ENCODE measurements at places on chromosomes 3 and 15.

DNA sequence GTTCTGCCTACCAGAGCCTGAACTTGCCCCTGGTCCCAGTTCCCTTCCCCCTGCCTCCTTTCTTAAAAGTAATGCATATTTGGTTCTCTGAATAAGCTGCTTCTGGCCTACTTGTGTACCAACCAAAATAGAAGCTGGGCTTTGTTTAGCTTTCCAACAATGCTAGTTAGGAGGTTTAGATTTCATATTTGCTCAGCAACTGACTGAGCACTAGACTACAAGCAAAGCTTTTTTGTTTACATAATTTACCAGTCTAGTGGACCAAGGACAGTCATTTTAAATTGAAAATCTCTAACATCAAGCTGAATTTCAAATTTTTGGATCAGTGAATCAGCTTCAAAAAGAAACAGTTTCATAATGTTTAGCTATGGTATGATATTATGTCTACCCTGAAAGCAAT, 331.2 kb downstream of the ULK4 start:
- no peak for DNase-seq

- no peak for DNase-seq
Observed at GRCh38 chr3:117366574-117366973, 657.0 kb downstream of the TUSC7 start.

- DNase-seq: no peak
Observed at GRCh38 chr15:85692873-85693272, 101.9 kb downstream of the KLHL25 start.

DNA sequence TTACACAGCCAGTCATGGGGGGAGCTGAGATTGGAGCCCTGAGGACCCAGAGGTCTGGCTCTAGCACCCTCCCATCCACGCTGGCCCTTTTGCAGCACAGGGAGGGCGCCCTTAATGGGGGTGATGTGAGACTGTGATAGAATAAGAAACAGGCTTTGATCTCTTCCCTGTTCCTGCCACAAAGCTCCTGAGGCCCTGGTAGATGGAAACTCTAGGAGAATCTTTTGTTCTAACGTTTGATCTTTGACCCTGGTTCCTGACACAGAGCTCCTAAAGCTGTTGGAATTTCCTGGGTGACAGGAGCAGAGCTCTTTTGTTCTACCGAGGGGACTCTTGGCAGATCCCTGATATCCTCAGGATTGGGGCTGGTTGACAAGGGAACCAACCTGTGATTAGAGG, 1.2 kb upstream of the UROC1 start:
- DNase-seq: no peak

GRCh38 chr3:127697551-127698240, 24.9 kb downstream of the ABTB1 start:
- DNase-seq: peak; percentile 56

- no peak for DNase-seq
Observed at GRCh38 chr15:50030456-50030855, 88.6 kb downstream of the ATP8B4 start.

Measured in epithelial cell of esophagus (primary cell).